Kidney (tissue), 22 donors: ENCODE measurements at places on chromosomes 3 and 15. TPM values are rescaled to one million over a fixed set of nuclear protein-coding genes. Genes with fewer than 3 reads are reported as not detected.

The CFAP20DC gene
- 3.2 TPM for total RNA-seq

The MINAR1 gene
- total RNA-seq, result 0.47 TPM

The SPATA12 gene
- not detected for total RNA-seq

The CCR9 gene
- total RNA-seq, result 0.22 TPM

The EFHB gene
- 2.1 TPM for total RNA-seq

The PLS1 gene
- 51.4 TPM for total RNA-seq

GRCh38 chr3:31421314-31422048 is 111.2 kb upstream of the STT3B start:
- no peak for DNase-seq

DNA sequence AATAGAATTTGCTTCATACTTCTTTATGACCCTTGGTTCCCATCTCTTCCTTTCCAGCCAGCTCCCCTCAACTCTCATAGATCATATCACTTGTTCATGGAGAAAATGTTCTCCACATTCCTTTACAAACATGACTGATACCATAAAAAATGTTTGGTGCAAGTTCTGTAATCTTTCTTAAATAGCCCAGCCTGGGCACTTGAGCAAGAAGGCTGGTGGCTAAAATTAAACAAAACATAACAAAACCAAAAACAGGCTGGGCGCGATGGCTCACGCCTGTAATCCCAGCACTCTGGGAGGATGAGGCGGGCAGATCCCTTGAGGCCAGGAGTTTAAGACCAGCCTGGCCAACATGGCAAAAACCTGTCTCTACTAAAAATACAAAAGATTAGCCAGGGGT is 8.9 kb upstream of the POLR2M start:
- peak; percentile 66 for DNase-seq

- no peak for DNase-seq
Measured at GRCh38 chr3:159458982-159459381, 529.7 kb upstream of the IL12A start.

- peak; percentile 81 for DNase-seq
Measured at GRCh38 chr3:23701716-23702597, 103.8 kb upstream of the UBE2E1 start.

DNA sequence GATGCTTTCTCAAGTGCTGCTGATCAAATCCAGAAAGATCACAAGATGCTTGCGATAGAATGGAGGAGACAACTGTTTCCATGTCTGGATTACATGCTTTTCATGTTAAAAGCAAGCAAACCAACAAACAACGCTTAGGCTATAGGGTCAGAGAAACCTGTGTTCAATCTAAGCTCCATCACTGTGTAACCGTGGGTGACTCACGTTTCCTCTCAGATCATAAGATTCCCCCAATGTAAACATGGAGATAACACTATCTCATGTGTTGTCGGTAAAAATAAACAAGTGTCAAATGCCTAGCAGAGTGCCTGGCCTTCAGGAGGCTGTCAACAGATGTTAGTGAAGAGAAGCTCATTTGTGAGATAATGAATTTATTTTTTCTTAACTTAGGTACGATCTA is 907.8 kb downstream of the NTRK3 start:
- no peak for DNase-seq

DNA sequence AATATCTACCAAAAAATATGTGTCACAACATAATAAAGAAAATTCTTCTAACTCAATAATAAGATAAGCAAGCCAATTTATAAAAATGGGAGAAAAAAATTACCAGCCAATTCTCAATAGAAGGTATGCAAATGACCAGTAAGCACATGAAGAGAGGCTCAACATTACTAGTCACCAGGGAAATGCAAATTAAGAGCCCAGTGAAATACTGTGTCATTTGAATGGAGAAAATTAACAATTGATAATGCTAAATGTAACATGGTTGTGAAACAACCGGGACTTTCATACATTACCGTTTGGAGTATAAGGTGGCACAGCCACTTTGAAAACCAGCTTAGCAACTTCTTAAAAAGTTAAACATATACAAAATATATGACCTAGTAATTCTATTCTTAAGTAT is 460.7 kb downstream of the IGSF11 start:
- DNase-seq, result peak; percentile 4

- peak; percentile 58 for DNase-seq
Measured at GRCh38 chr3:194369522-194370279, at the start of gene LRRC15. LRRC15 (minus strand) TSS chr3:194369743; CDS start chr3:194361043, 8,700 bp downstream.

DNA sequence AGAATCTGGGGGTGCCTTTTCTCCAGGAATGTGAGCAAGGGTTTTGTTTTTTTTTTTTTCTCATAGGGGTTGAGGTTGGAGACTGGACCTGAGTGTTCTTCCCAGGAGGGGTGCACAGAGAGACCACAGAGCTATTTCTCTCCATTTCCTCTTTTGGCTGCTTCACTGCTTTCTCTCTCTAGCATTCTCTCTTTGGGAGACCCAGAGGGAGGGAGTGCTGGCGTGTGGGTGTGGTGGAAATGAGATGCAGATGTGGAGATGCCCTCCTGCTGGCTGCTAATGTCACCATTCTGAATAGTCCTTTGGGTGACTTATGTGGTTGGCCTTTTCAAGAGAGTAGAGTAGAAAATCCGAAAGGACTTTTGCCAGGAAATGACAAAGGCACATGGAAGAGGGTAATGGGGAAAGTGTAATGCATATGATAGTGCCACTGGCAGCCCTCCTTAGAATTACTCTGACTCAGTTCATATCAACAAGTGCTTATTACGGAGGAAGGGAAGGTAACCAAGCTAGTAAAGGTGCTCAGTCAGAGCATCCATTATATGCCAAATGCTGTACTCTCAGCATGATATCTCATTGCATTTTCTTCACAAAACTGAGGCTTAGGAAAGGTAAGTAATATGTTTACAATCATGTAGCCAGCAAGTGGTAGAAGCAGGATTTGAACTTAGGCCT is 1.9 kb downstream of the SYN2 start:
- DNase-seq, result no peak

DNA sequence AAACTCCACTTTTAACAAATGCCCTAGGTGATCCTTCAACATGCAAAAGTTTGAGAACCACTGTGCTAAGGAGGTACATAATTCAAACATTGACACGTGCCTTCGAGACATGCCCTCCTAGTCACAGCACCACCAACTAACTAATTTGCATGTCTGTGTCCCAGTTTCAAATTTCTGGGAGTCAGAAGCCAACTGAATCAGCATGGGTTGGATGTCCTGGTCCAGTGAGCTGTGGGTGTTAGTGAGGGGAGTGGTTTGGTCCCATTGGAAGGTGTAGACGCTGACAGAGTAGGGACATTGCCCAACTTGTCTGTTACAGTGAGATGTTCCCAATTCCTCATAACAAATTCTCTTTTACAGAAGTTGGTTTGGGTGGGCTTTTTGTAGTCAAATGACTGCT is 67.3 kb upstream of the ADPGK start:
- DNase-seq, result no peak

- no peak for DNase-seq
Measured at GRCh38 chr3:49738067-49738713, 14.4 kb upstream of the GMPPB start.

DNA sequence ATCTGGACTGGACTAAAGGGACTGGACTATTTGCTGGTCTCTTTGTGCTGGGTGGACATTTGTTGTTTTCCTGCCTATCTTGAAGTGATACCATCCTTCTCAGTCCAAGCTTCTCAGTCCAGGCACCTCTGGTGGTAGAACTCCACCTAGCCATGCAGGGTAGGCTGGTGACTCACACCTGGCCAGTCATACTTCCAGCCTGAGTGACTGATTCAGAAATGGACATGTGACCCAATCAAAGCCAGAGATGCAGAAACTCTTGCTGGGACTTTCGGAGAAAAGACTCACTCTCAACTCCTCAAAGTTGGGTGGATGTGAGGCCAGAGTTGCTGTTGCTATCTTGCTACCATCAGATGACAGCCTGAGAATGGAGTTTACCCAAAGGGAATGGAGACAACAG is 5.6 kb upstream of the ASB14 start:
- DNase-seq, result no peak

DNA sequence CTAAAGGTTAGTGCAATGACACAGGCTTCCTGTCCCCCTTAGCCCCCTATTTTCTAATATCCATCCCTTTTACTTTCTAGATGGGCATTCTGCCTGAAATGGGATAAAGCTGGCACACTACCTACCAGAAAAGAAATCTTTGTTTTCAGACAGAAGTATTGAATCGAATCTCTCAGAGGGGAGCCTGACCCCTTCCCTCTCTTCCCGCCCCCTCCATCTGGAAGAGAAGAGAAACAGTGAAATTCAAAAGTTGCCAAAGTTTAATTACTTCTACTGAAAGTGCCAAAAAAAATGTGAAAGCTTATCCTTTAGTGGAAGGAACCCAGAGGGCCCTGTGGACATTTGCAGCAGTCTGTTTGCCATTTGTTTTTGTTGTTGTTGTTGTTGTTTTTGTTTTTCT is 523.8 kb downstream of the AGBL1 start:
- DNase-seq, result no peak

DNA sequence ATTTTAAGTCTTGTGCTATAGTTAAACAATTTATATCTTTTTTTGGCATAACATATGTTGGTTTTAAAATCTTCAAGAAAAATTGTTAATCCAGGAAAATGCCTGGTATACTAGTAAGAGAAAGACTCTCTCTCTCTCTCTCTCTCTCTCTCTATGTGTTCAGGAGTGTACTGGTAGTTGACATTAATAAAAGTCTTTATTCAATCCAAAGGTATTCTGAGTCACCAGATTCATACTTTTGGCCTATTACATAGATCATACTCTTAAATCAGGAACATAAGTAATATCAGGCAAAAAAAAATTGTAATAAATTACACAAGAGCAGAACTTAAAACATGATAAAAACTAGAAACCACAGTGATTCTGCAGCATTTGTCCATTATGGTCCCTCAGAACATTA is 70.2 kb downstream of the TFG start:
- DNase-seq, result no peak

GRCh38 chr3:57544181-57545125 is at the start of gene DNAH12:
DNAH12 (minus strand) TSS chr3:57544344; CDS start chr3:57542870, 1,474 bp downstream.
- peak; percentile 97 for DNase-seq

- DNase-seq, result no peak
Measured at GRCh38 chr3:167469381-167469780, 4.5 kb downstream of the SERPINI2 start.

- peak; percentile 96 for DNase-seq
Measured at GRCh38 chr15:37100109-37100965, at the start of gene MEIS2. MEIS2 (minus strand) TSS chr15:37100549; CDS start chr15:37099466, 1,083 bp downstream.

DNA sequence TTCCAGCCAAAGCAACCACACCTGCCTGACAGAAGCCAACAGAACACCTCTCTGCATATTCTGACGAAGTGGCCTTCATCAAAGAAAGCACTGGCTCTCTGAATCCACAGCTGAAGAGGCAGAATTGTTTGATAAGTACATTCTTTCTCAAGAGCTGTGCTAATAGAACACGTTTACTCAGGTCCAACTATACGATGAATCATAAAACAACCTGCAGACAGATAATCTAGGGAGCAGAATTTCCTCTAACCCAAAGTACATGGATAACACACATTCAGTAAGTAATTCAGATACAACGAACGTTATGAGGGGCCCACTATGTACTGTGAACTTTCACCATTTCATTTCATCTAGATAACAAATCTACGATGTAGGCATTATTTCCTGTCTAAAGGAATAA is 25.4 kb downstream of the ALDH1A2 start:
- DNase-seq, result no peak

- DNase-seq, result peak; percentile 20
Measured at GRCh38 chr3:73621388-73621787, 3.4 kb downstream of the PDZRN3 start.
